ENCODE measurements at places on chromosomes 1 and 21. TPM values are rescaled to one million over a fixed set of nuclear protein-coding genes. Genes with fewer than 3 reads are reported as not detected.

The LMX1A gene
- total RNA-seq: not detected

The NEGR1 gene
- not detected for total RNA-seq

The A3GALT2 gene
- not detected for total RNA-seq

The IVL gene
- not detected for total RNA-seq

The CCDC30 gene
- 4.3 TPM for total RNA-seq

The NCF2 gene
- total RNA-seq: 101 TPM

The DMBX1 gene
- total RNA-seq: not detected

The MATN1 gene
- 0.93 TPM for total RNA-seq

The NT5C1A gene
- total RNA-seq: not detected

The AMY1A gene
- not detected for total RNA-seq

The OR2AK2 gene
- total RNA-seq: not detected

GRCh38 chr1:1858382-1859086 is 32.4 kb downstream of the GNB1 start:
- H3K4me1 ChIP-seq: peaks cover 86% of the 10 kb centered on the region
- no peak for DNase-seq
- peak overlapping the region; percentile 48 for H3K4me3 ChIP-seq
- no peaks in the 10 kb centered on the region for H3K27me3 ChIP-seq
- H3K27ac ChIP-seq: peak overlapping the region; percentile 66
- peaks cover 10% of the 10 kb centered on the region for H3K36me3 ChIP-seq

- H3K4me1 ChIP-seq: peaks cover 78% of the 10 kb centered on the region
- peak overlapping the region; percentile 69 for H3K4me3 ChIP-seq
- peaks cover 28% of the 10 kb centered on the region for H3K36me3 ChIP-seq
- peak overlapping the region; percentile 78 for H3K27ac ChIP-seq
These were observed 62.3 kb downstream of the RUNX1 start for GRCh38 chr21:34986561-34987500.

DNA sequence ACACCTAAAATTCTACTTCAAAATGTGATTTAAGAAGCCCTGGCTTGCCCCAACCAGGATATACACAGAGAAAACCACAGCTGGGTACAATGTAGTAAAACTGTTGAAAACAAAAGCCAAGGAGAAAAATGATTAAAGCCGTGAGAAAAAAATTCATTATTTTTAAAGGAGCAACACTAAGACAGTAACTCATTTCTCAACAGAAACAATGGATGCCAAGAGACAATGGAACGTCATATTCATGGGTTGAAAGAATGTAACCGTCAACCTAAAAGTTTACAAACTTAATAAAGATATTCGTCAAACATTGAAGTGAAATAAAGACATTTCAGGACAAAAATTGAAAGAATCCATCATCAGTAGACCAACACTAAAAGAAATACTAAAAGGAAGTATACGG is 340.9 kb downstream of the KIF26B start:
- no peak overlapping the region for H3K4me3 ChIP-seq
- H3K36me3 ChIP-seq: no peaks in the 10 kb centered on the region
- peaks cover 11% of the 10 kb centered on the region for H3K27me3 ChIP-seq
- H3K4me1 ChIP-seq: no peaks in the 10 kb centered on the region

GRCh38 chr1:173429471-173430402 is 47.4 kb upstream of the PRDX6 start:
- H3K4me1 ChIP-seq: peaks cover 25% of the 10 kb centered on the region
- H3K27ac ChIP-seq: peak overlapping the region; percentile 87
- no peaks in the 10 kb centered on the region for H3K36me3 ChIP-seq

DNA sequence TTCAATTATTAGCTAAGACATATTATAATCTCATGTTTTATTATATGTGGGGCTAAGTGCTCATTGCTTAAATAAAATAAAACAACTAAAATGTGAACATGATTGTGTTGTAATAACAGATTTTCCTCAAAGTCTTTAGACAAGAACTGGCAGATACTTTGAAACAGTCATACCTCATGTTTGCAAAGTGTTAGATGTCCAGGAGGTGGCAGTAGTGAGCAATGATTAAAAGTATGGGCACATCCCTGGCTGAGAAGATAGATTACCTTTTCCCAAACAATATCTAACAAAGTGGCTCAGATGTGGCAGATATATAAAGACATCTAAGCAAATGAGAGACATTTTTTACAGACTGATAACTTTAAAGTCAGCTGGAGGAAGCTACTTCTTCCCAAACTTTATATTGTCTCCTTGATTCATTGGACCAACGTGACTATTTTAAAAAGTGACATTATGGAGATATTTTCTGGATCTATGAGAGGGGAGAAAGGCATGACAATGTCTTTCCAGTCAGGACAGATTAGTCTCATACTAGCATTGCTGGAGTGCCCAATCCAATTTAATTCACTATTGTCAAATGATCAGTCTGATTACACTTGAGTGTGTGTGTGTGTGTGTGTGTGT is 269.8 kb downstream of the S1PR1 start:
- no peak for DNase-seq
- H3K27me3 ChIP-seq: peaks cover 5% of the 10 kb centered on the region
- no peaks in the 10 kb centered on the region for H3K4me1 ChIP-seq
- H3K4me3 ChIP-seq: no peak overlapping the region

DNA sequence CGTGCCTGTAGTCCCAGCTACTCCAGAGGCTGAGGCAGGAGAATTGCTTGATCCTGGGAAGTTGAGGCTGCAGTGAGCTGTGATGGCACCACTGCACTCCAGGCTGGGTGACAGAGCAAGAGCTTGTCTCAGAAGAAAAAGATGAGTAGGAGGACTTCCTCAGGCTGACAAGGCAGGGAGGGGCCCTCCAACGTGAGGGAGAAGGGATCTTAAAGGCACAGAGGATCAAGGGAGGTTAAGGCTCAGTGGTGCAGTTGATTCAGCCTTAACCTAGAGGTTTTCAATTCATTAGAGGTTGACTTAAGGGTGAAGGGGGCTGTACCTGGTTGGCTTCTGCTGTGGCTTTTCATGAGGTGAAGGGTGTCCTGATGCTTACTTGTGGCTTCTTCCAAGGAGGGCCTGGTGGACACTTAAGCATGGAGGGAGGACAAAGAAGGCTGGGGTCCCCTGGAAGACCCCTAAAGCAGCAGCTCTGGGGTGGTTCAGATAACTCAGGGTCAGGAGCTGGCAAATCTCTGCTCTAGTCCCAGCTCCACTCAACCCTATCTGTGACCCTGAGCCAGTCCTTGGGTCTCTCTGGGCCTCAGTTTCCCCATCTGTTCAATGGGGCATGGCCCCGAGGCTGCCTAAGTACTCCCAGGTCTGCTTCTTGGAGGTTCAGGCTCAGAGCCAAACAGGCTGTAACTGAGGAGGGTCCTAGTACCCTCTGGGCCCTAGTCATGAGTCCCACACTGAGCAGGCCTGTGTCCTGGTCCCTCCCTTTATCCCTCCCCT is 6.3 kb downstream of the EXTL1 start:
- H3K27ac ChIP-seq: no peak overlapping the region
- H3K4me1 ChIP-seq: no peaks in the 10 kb centered on the region
- H3K4me3 ChIP-seq: no peak overlapping the region
- DNase-seq: no peak
- H3K27me3 ChIP-seq: peaks cover 17% of the 10 kb centered on the region
- no peaks in the 10 kb centered on the region for H3K36me3 ChIP-seq

DNA sequence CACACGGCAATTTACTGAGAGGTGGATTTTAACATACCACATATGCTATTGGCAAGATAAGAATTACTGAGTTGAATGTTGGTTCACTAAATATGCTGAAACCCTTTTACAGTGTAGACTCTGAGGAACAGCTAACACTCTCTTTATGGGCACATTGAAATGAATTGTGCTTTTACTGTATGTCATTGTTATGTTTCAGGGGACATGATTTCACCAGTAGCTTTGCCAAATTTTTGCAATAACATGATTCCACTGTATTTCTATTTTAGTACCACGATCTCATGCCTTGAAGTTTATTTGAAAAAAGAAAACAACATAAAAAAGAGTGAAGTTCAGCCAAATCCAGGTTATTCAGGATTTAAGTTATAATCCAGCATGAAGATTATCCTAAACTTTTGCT is 188.5 kb downstream of the HLX start:
- H3K27me3 ChIP-seq: no peaks in the 10 kb centered on the region
- peaks cover 73% of the 10 kb centered on the region for H3K4me1 ChIP-seq
- no peak for DNase-seq
- peak overlapping the region; percentile 64 for H3K4me3 ChIP-seq
- H3K36me3 ChIP-seq: peaks cover 17% of the 10 kb centered on the region

DNA sequence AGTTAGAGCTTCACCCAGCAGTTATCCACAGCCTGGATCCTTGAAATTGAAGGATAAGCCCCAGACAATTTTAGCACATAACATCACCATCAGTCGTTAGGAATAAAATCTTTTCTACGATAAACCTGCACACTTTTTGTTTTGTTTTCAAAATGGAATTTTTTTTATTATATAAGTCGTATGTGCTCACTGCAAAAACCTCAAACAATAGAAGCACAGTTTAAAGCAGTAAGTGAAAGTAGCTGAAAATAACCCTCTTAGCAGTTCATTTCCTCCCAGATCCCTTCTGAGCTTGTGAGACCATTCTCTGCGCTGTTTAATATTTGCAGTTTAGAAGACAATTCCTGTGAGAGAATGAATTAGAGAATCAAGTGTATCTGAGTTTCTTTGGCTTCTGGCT is 38.3 kb downstream of the ELK4 start:
- DNase-seq: no peak
- peak overlapping the region; percentile 82 for H3K27ac ChIP-seq
- peaks cover 18% of the 10 kb centered on the region for H3K36me3 ChIP-seq
- no peaks in the 10 kb centered on the region for H3K27me3 ChIP-seq

DNA sequence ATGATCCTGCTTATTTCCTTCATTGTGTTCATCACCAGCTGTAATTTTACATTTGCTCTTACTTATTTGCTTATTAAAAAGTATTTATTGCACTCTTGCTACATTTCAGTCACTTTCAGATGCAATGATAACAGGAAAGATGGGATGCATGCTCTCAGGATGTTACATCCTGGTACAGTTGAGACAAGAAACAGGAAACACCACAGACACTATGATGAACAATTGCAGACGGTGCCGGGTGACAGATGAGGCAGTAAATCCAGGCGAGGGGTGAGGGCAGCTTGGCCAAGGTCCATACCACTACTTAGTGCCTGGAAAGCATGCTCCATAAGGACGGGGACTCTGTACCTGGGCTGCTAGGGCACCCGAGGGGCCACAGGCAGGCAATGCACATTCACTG is 156.6 kb upstream of the RAB4A start:
- no peak overlapping the region for H3K4me3 ChIP-seq
- no peaks in the 10 kb centered on the region for H3K27me3 ChIP-seq
- DNase-seq: no peak
- H3K27ac ChIP-seq: no peak overlapping the region

- H3K4me3 ChIP-seq: no peak overlapping the region
- DNase-seq: no peak
- no peaks in the 10 kb centered on the region for H3K36me3 ChIP-seq
These were observed 332.5 kb downstream of the AMY1C start for GRCh38 chr1:104082221-104082620.

- H3K36me3 ChIP-seq: no peaks in the 10 kb centered on the region
- no peak overlapping the region for H3K4me3 ChIP-seq
- no peaks in the 10 kb centered on the region for H3K4me1 ChIP-seq
- no peak overlapping the region for H3K27ac ChIP-seq
- peaks cover 2% of the 10 kb centered on the region for H3K27me3 ChIP-seq
These were observed 104.3 kb upstream of the KRTAP19-8 start for GRCh38 chr21:31142600-31142999.

- no peaks in the 10 kb centered on the region for H3K36me3 ChIP-seq
- H3K4me3 ChIP-seq: peak within 1 kb of the TSS; percentile 82
- peaks cover under 1% of the 10 kb centered on the region for H3K27me3 ChIP-seq
- DNase-seq: peak; percentile 43
- H3K27ac ChIP-seq: peak within 1 kb of the TSS; percentile 99
These were observed at the start of gene S100A2 for GRCh38 chr1:153565529-153566374. Gene S100A2 (minus strand): TSS chr1:153565844. CDS start chr1:153563877, 1,967 bp downstream.

GRCh38 chr1:170743083-170743482 is 79.2 kb downstream of the PRRX1 start:
- H3K36me3 ChIP-seq: no peaks in the 10 kb centered on the region
- H3K4me3 ChIP-seq: no peak overlapping the region
- DNase-seq: no peak
- no peak overlapping the region for H3K27ac ChIP-seq
- no peaks in the 10 kb centered on the region for H3K4me1 ChIP-seq

- peaks cover 73% of the 10 kb centered on the region for H3K4me1 ChIP-seq
- H3K27ac ChIP-seq: peak overlapping the region; percentile 89
- peak overlapping the region; percentile 70 for H3K4me3 ChIP-seq
These were observed 15.9 kb upstream of the ELOA start for GRCh38 chr1:23727362-23727811.

DNA sequence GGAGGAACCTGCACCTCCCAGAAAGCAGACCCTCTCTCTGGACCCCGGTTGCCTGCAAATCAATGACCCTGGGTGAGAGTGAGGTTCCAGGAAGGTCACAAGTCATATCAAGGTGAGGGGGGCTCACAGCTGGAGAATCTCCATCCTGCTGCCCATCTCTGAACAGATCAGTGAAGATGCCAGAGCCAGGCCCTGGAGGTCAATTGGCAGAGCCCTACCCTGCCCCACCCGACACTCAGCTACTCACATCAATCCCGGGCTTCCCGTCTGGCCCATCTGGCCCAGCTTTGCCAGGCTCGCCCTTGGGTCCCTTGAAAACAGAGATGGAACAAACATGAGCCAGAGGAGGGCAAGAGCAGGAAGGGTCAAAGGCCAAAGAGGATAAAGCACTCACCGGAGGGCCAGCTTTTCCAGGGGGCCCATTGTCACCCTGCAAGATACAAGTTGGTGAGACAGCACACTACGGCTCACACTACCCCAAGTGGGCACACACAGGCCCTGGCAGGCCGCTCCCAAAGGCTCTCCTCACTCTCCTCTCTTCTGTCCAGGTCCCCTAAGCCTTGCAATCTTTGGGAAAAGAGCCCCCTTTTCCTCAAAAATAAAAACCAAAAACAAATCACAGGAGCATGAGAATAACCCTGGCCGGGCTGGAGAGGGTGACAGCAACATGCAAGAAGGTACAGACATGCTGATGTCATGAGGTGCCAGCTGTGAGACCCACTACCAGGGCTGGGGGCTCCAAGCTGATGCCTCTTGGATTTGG is 2.9 kb downstream of the COL9A2 start:
- DNase-seq: no peak
- H3K36me3 ChIP-seq: no peaks in the 10 kb centered on the region
- peaks cover 7% of the 10 kb centered on the region for H3K27me3 ChIP-seq

- no peaks in the 10 kb centered on the region for H3K36me3 ChIP-seq
- H3K27me3 ChIP-seq: peaks cover 39% of the 10 kb centered on the region
- peak overlapping the region; percentile 81 for H3K4me3 ChIP-seq
- DNase-seq: no peak
- peaks cover 21% of the 10 kb centered on the region for H3K4me1 ChIP-seq
These were observed 1.6 kb downstream of the NPR1 start for GRCh38 chr1:153680120-153680403.

- no peaks in the 10 kb centered on the region for H3K27me3 ChIP-seq
- H3K27ac ChIP-seq: no peak overlapping the region
- H3K4me1 ChIP-seq: no peaks in the 10 kb centered on the region
- no peak overlapping the region for H3K4me3 ChIP-seq
- no peak for DNase-seq
These were observed 27.6 kb upstream of the NBL1 start for GRCh38 chr1:19616489-19616888.

Data from activated B cell treated with CpG ODN at 0.5 μM for 24 hours (primary cell).